ENCODE measurements at places on chromosomes 3 and 15.

- DNase-seq: no peak
Observed at GRCh38 chr3:39141171-39141995, 12.0 kb downstream of the CSRNP1 start.

DNA sequence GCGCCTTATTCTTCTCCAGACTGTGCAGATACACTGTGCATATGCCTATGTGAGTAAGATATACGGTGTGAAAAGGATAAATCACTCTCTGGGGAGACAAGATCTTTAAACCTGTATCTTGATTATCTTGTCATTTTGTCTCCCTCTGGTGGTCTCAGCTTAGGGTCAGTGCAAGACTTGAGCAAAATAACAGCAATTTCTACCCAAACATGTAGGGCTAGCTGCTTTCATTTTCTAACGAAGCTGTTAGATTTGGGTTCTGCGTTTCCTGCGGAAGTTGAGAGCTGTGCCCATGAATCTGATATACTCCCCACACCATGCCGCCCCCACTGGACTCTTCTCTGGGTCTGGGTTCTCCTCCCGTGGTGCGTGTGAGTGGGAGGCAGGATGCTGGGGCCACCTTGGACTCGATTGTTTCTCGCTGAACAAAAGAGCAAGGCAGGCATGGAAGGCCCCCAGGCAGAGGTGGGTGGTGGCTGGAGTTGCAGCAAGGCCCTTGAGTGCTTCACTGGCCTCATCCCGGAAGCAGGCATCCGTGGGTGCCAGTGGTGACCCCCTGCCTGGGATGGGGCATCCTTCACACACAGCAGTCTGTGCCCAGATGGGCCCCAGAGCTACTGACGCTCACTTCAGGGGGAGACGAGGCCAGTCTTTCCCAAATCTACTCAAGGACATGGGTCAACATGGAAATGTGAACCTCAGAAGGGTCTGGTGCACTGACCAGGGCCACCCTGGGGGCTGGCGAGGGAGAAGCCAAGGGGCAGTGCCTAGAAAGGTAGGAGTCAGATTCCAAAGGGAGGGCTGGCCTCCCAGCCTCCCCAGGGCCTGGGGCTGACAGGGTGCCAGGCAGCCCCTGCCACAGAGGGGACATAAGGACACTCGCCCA is 179.6 kb downstream of the NSMCE3 start:
- DNase-seq: no peak

DNA sequence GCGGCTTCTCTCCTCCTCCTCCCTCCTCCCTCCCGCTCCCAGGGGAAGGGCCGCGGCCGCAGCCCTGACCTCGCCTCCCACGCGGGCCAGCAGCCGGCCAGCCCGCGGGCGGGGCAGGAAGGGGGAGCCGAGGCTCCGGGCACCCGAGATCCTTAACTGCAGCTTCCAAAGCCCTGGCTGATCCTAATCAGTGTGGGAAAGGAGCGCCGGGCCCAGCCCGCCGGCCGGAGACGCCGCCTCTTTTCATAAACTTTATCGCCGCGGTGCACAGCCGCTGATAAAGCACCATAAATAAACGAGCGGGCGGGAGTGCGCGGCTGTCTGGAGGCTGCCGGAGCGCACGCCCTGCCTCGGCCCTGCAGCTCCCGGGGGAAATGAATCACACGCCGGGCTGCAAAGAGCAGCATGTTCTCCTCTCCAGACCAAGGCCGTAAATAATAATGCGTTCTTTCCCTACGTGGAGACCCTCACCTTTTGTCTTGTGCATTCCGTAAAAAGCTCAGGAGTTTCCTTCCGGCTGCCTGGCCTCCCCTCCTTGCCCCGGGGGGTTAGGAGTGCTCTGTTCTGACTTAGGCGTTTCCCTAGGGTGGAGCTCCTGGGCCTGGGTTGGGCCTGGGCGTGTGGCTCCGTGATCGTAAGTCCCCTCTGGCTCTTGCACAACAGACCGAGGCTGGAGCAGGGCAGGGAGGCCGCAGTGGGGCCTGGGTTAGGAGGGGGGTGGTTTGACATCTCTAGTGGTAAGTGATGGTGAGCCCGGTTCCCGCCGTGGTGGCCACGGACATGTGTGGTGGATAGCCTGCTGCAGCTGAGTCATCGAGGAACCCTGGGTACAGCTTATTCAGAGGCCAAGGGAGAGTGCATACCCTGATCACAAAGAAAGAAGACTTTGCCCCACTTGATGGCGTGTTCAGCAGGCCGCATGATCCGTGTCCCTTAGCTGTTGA is 132.6 kb upstream of the HES1 start:
- no peak for DNase-seq

DNA sequence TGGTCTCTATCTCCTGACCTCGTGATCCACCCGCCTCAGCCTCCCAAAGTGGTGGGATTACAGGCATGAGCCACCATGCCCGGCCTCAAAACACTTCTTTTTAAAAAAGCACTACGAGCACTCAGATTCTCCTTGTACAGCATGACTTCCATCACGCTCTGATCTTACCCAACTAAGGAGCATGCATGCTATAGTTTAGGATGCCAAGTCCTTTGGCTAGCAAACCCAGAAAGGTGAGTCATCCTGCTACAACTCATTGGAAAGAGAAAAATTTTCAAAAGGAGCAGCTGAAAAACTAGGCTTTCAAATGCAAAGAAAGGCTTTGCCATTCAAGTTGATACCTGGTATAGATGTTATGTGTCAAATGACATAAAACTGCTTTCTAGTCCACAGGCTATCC is 70.3 kb upstream of the PRICKLE2 start:
- DNase-seq: no peak

DNA sequence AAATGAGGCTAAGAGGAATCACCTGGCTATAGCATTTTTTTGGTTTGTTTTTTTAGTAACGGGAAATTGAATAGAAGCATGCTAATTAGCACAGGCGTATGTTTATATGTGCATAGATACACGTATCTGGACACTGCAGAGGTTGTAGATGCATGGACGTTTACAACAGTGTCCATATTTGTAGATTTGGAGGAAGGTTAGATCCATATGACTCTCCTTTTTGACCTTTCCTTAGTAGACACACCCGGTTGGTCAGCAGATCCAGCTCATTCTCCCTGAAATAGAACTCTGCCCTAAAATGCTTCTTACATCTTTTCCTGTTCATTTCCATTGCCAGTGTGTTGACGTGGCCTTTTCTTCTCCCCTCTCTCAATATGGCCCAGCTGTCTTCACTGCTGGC is 60.1 kb downstream of the SLCO3A1 start:
- no peak for DNase-seq

DNA sequence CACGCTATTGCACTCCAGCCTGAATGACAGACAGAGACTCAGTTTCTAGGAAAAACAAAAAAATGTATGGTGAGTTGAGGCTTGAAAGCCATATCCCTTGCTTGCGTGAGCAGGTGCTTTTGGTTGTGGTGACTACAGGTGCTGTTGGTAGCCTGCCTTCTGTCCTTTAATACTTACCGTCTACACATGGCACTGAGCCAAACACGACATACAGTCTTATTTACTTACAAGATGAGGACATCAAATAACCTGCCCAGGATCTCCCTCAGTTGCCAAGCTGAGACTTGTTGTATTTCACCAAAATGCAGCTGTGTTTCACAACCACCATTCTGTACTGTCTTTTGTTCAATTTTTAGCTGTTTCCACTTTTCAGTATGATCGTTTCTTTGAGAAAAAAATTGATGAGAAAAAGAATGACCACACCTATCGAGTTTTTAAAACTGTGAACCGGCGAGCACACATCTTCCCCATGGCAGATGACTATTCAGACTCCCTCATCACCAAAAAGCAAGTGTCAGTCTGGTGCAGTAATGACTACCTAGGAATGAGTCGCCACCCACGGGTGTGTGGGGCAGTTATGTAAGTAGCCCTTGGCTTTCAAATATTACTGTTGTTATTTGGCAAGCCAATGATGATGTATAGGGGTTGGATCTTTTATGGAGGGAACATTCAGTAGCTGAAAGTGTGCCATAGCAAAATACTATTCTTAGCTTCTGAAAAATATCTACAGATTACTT is 6.5 kb downstream of the ALAS1 start:
- no peak for DNase-seq

DNA sequence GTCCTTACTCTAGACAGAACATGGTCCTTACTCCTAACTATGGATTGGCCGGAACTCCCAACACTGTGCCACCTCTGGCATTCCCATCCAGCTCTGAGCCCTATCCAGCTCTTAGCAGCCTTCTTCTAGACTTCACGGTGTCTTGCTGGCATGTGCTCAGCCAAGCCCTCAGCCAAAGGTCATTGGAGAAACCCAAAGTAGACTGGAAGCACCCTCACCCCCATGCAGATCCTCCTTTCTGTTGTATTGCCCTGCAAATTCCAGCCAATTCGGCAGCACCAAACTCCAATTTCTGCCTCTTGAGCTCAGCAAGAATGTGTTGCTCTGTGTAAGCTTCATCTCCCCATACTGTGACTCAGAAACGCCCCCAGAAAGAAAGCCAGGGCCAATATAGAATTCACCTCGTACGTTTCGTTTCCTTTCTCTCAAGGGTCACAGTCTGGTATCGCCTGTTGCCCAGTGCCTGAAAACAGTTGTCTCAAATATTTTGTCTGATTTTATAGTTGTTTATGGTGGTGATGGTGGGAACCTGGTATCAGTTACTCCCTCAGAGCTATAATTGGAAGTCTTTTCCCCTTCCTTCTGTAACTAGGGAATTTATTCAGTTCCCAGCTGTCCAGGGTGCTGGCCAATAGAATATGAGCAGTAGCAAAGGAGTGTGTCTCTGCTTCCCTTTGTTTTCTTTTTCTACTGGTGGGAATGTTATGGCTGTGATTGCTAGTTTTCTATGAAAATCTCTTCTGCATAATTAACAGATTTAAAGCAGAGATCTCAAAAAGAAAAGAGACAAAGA is 28.4 kb upstream of the EPHB3 start:
- DNase-seq: no peak

DNA sequence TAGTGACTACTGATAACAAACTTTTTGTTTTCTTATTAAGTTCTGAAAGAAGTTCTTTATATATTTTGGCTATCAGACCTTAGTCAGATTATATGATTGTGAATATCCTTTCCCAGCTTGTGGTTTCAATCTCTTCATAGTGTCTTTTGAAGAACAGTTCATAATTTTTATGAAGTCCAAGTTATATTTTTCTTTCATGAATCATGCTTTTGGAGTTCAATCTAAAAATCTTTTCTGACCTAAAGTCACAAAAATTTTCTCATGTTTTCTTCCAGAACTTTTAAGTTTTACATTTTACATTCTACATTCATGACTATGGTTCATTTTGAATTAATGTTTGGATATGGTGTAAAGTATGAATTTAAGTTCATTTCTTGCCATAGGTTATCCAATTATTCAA is 34.2 kb upstream of the OCA2 start:
- no peak for DNase-seq

GRCh38 chr15:70164156-70164900 is 66.6 kb upstream of the TLE3 start:
- DNase-seq: no peak

GRCh38 chr15:46174122-46174521 is 539.3 kb downstream of the SQOR start:
- no peak for DNase-seq

GRCh38 chr3:196144383-196145105 is 62.7 kb upstream of the TFRC start:
- DNase-seq: peak; percentile 2

GRCh38 chr3:66817951-66818557 is 180.1 kb upstream of the KBTBD8 start:
- no peak for DNase-seq

- no peak for DNase-seq
Observed at GRCh38 chr15:49424954-49425353, 1.9 kb downstream of the FGF7 start.

DNA sequence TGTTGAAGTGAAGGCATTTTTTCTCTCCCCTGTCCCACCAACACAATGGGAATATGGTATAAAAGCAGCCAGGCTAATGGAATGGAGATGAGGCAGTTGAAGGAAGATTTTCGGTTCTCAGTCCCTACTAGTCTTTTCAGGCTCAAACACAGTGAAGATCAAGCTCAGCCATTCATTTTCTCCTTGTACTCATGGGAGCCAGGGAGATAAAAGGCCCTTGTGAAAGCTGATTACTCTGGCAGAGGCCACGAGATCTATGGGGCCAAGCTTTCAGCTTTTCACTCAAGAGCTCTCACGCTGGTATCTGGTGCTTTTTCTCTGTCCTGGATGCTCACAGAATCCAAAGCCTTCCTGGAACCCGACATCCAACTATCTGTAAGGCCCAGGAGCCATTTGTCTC is 14.5 kb upstream of the FAN1 start:
- no peak for DNase-seq

DNA sequence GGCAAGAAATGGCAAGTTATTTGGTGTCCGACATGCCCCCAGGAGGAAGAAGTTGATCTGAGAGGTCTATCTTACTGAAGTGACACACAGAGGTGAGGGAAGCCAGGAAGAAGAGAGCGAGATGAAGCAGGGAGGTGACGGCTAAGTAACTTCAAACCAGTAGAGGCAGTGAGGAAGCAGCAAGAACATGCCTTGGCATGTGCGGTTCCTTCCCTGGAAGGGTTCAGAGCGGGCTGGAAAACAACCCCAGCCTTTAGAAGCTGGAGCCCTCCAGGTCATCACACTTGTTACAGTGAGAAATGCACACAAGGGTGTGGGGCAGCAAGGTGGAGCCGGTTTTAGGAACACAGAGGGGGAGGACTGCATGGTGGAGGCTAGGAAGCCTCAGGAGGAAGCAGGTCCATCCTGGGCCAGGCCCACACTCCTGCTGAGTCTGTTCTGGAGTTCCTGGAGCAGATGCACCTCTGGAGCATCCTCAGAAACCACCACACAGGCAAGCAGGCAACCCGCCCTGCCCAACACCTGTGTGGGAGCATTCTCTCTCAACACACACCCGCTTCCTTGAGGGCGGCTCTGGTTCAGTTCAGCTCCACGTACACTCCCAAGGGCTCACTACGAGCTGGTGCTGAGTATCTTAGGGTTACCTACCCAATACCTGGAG is 47.1 kb downstream of the POC1A start:
- no peak for DNase-seq

- no peak for DNase-seq
Observed at GRCh38 chr3:56921573-56922453, 120.1 kb upstream of the ARHGEF3 start.

GRCh38 chr3:8653800-8654408 is 9.3 kb upstream of the SSUH2 start:
- no peak for DNase-seq

DNA sequence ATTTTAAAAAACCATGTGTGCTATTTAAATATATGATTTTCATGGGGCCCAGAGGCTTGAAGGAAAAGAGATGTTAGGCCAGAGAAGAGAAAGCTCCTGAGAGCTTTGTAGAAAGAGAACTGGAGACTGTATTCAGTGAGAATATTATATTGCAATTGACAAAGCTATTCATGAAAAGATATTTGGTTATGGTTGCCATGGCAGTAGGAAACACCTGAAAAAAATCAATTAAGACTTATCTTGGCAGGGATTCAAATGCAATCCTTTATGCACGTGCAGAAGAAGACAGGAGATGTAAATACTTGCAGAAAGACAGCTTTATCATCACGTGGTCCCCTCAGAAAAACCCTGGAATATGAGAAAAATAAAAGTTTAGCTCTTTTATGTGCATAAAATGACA is 636.0 kb upstream of the TBL1XR1 start:
- no peak for DNase-seq

- DNase-seq: no peak
Observed at GRCh38 chr3:100647657-100648056, 38.3 kb downstream of the ADGRG7 start.

Data from stimulated activated CD8-positive, alpha-beta memory T cell treated with anti-CD3 and anti-CD28 coated beads, Interleukin-4, amount 100 ng/mL, for 1 hour (primary cell).